Right renal pelvis (tissue), 4 donors: ENCODE measurements at places on chromosomes 1 and 21.

DNA sequence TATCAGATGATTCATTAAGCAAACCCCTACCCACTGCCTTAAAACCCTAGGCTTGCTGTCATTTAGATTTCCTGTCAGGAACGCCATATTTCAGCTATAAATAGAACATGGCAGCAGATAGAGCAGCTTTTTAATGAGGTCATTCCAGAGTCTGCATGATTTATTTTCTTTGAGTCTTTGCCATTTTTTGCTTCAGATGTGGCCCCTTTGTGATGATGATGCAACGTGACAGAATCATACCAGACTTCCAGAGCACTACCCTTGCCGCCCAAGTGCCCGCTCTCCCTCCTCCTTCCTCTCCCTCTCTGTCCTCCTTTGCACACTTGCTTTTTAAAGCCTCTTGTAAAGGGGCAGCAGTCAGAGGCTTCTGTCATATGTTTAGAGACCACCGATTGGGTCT is 55.5 kb upstream of the TRIM67 start:
- no peak for DNase-seq

DNA sequence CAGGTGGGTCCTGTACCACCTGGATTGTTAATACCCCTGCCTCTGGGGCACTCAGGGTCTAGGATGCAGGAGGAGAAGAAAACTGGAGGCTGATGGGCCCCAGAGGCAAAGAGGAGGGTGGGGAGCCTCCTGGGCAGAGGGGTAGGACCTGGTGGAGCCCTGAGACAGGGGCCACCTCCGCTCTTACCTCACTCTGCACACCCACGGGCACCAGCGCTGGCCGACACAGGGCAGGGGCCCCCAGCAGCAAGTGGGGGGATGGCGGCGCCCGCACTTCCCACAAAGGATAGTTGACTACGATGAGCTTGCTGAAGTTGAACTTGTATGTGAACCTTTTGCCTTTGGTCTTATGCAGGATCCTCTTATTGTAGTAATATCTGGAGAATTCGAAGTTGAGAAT is 1.1 kb downstream of the ETV3L start:
- no peak for DNase-seq

GRCh38 chr21:44370027-44370735 is 16.8 kb downstream of the TRPM2 start:
- no peak for DNase-seq

GRCh38 chr1:207954104-207954503 is 43.2 kb upstream of the CD34 start:
- no peak for DNase-seq

- DNase-seq = no peak
Observed at GRCh38 chr1:227192163-227192562, 126.1 kb downstream of the CDC42BPA start.
